Spinal cord (tissue), 10 donors: ENCODE measurements at places on chromosomes 3 and 15. TPM values are rescaled to one million over a fixed set of nuclear protein-coding genes. Genes with fewer than 3 reads are reported as not detected.

EXD1 gene
- total RNA-seq: not detected

FBN1 gene
- 189 TPM for total RNA-seq

GOLGA8K gene
- total RNA-seq: 0.50 TPM

SOX14 gene
- total RNA-seq: 0.30 TPM

INSYN1 gene
- 24.2 TPM for total RNA-seq

HDGFL3 gene
- 64.2 TPM for total RNA-seq

- no peak overlapping the region for H3K27ac ChIP-seq
- H3K4me1 ChIP-seq: peaks cover 6% of the 10 kb centered on the region
- no peaks in the 10 kb centered on the region for H3K27me3 ChIP-seq
- DNase-seq: no peak
- H3K4me3 ChIP-seq: no peak overlapping the region
These were observed 74.9 kb downstream of the DAPK2 start for GRCh38 chr15:63971427-63971805.

DNA sequence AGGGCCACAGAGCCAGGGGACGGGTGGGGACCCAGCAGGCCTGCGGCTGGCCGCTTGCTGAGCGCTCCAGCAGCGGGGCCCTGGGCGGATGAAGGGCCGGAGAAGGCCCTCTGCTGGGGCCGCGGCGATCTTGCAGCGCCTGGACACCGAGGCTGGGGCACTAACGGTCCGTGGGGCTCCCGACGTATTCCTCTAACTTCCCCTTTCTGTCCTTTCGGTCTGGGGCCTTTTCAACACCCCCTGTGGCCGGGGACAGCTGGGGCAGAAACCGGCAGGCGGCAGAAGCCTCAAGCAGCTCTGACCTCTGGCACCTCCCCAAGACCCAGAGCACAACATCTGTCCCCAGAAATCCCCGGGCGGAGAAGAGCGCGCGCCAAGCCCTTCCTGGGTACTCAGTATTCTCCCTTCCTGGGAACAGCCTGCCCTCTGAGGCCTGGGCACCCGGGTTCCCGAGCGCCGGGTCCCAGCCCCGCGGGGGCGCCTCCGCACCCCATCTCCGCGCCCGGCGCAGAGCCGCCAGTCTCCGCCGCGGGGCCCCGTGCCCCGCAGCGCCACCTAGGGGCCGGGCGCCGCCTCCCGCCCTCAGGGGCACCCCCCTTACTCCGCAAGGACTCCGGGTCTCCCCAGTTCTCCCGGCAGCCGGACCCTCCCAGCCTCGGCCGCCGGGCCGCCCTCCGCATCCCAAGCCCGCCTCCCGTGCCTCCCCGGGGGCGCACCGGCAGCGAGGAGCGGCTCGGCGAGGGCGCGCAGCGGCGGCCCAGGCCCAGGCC, 582 bp upstream of the SLCO3A1 start:
- H3K27me3 ChIP-seq: peaks cover 2% of the 10 kb centered on the region
- peak overlapping the region; percentile 57 for H3K4me3 ChIP-seq
- peak; percentile 80 for DNase-seq
- H3K36me3 ChIP-seq: no peaks in the 10 kb centered on the region
- H3K4me1 ChIP-seq: peaks cover 19% of the 10 kb centered on the region

DNA sequence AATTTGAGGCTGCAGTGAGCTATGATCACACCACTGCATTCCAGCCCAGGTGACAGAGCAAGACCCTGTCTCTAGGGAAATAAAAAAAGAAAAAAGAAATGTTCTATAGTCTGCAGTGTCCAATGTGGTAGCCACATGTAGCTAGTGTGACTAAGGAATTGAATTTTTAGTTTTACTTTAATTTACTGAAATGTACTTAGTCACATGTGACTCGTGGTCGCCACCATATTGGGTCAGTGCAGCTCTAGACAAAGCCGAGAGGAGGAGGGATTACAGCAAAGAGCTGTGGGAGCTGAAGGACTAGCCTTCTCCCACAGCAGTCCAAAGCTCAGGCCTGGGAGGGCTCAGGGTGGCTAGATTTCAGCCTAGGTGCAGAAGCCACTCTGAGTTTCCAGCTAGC, 65.9 kb upstream of the NTRK3 start:
- H3K36me3 ChIP-seq: no peaks in the 10 kb centered on the region
- no peaks in the 10 kb centered on the region for H3K4me1 ChIP-seq
- H3K27me3 ChIP-seq: no peaks in the 10 kb centered on the region
- H3K4me3 ChIP-seq: no peak overlapping the region

- H3K27me3 ChIP-seq: peaks cover 9% of the 10 kb centered on the region
- no peaks in the 10 kb centered on the region for H3K36me3 ChIP-seq
- DNase-seq: no peak
- peaks cover 7% of the 10 kb centered on the region for H3K4me1 ChIP-seq
- H3K27ac ChIP-seq: no peak overlapping the region
These were observed 2.1 kb downstream of the CD47 start for GRCh38 chr3:108088697-108089096.

- H3K36me3 ChIP-seq: peaks cover 2% of the 10 kb centered on the region
- no peak overlapping the region for H3K4me3 ChIP-seq
- no peaks in the 10 kb centered on the region for H3K4me1 ChIP-seq
- no peaks in the 10 kb centered on the region for H3K27me3 ChIP-seq
- no peak for DNase-seq
These were observed 361.6 kb downstream of the LSAMP start for GRCh38 chr3:116083683-116084082.

DNA sequence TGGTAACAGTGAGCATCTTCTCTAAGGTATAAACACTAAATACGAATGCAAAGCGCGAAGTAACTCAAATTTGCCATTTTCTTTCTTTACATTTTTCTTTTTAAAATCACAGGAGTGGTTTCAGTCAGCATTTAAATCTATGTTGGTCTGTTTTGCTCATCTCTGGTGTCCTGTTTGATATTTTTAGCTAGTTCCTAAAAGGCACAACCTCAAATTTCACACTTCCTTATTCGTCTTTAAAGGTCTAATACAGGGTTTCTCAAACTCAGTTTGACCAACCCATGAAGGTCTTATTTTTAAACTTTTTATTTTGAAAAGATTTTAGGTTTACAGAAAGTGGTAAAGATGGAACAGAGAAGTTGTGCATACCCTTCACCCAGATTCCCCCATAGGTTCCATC, 201.1 kb downstream of the MAGI1 start:
- no peak overlapping the region for H3K27ac ChIP-seq
- H3K4me1 ChIP-seq: no peaks in the 10 kb centered on the region
- no peak overlapping the region for H3K4me3 ChIP-seq
- DNase-seq: no peak

DNA sequence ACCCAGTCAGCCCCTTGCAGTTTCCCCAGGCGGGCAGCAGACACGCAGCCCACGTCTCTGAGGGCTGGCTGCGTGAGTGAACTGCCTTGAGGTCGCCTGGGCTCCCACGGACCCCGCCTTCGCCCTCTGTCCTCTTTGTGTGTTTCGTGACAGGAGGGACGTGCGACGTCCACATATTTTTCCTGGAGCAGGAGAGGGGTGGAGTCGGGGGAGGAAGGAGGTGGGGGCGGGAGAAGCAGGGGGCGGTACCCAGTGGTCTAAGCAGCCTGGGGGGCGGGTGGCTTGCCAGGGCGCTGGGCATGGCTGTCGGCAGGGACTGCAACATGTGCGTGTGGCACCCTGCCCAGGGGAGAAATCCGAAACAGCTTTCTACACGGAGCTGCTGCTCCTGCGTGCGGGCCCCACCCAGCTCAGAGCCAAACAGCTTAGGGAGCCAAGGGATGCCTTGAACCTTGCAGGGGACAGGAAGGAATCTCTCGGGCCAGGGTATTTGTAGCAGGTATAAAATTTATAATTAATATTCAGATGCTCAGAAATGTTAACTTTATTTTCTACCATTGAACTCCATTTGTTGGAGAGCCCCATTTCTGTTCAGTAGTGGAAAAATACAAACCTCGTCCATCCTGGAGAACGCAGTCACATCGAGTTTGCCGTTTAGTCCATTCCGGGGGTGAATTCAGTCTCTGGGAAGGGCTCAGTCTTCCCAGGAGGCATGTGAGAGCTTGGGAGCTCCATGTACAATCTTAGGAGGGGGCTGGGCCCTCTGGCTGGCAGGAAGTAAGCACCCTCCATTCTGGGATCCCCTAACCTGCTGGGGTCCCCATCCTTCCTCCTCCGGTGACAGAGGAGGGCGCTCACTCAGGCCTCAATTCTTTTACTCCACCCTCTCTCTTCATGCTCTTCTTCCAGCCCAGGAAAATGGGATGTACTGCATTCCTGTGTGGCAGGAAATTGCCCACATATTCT, 79.1 kb upstream of the MEF2A start:
- H3K4me3 ChIP-seq: peak overlapping the region; percentile 33
- H3K27me3 ChIP-seq: no peaks in the 10 kb centered on the region
- DNase-seq: peak; percentile 76
- no peaks in the 10 kb centered on the region for H3K36me3 ChIP-seq
- H3K27ac ChIP-seq: peak overlapping the region; percentile 25

GRCh38 chr15:97745481-97746071, 214.9 kb upstream of the ARRDC4 start:
- H3K4me1 ChIP-seq: peaks cover 10% of the 10 kb centered on the region
- no peak for DNase-seq
- no peak overlapping the region for H3K27ac ChIP-seq
- no peaks in the 10 kb centered on the region for H3K27me3 ChIP-seq
- no peaks in the 10 kb centered on the region for H3K36me3 ChIP-seq
- no peak overlapping the region for H3K4me3 ChIP-seq

DNA sequence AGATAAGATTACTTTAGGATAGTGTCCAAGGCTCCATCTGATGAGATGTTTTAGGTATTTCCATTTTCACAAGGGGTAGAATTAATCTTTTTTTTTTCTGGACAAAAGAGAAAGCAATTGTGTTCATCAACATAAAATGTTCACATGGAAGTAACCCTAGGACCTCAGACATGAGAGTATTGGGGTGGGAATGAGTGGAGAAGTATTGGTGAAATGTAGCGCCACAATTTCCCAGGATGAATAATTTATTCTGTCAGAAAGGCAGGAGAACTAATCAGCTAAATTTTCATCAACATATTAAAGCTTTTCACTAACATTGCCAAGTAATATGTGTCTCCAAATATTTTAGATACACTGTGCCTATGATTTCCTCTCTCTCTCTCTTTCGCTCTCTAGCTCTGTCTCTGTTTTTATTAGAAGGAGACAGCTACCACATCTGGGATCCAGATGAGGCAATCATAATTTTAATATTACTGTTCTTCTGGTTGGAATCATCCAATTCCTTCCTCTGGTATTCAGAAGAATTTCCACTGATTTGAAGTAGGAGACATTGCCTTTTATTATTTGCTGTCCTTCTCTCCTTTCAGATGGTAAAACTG, 21.6 kb upstream of the ZNF280D start:
- no peak overlapping the region for H3K27ac ChIP-seq
- H3K4me1 ChIP-seq: no peaks in the 10 kb centered on the region

DNA sequence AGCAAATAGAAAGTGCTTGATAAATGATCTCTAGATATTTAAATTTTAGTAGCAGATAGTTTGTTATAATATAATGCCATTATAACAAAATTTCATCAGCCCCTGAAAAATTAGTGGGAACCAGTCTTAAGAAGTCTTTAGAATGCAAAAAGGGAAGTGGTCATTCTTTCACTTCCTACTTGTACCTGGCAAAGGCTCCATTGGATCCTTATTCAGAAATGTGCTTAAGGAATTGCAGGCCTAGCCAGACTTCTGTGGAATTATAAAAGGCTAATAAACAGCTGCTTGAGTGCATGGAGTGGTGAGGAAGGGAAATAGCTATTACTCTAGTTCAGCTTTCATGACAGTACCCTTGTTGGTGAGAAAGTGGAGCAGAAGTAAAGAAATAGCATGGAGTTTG, 24.2 kb downstream of the PPM1L start:
- DNase-seq: no peak
- no peak overlapping the region for H3K4me3 ChIP-seq
- no peaks in the 10 kb centered on the region for H3K4me1 ChIP-seq
- no peak overlapping the region for H3K27ac ChIP-seq

- H3K4me1 ChIP-seq: peaks cover 7% of the 10 kb centered on the region
- peak; percentile 89 for DNase-seq
- peak within 1 kb of the TSS; percentile 85 for H3K4me3 ChIP-seq
- no peaks in the 10 kb centered on the region for H3K27me3 ChIP-seq
These were observed at the start of gene PSMD2 for GRCh38 chr3:184298759-184299487. PSMD2 (plus strand) TSS chr3:184299241; CDS start chr3:184299267, 26 bp downstream.

- DNase-seq: no peak
- H3K4me3 ChIP-seq: no peak overlapping the region
- H3K36me3 ChIP-seq: peaks cover 51% of the 10 kb centered on the region
- no peak overlapping the region for H3K27ac ChIP-seq
These were observed 54.6 kb downstream of the CAPN3 start for GRCh38 chr15:42413920-42414319.

- H3K4me3 ChIP-seq: no peak overlapping the region
- H3K4me1 ChIP-seq: no peaks in the 10 kb centered on the region
- H3K36me3 ChIP-seq: no peaks in the 10 kb centered on the region
- no peaks in the 10 kb centered on the region for H3K27me3 ChIP-seq
- H3K27ac ChIP-seq: no peak overlapping the region
- no peak for DNase-seq
These were observed 237.3 kb upstream of the ZBTB20 start for GRCh38 chr3:115384381-115384780.
